ENCODE measurements at places on chromosomes 1 and 21.

- DNase-seq, result no peak
Observed at GRCh38 chr21:37711286-37711829, 204.9 kb downstream of the KCNJ6 start.

GRCh38 chr1:8152731-8153702 is 126.9 kb upstream of the ERRFI1 start:
- no peak for DNase-seq

GRCh38 chr1:153626904-153627714 is at the start of gene S100A13:
TSS of gene S100A13 (minus strand) at chr1:153627505. CDS start at chr1:153626472, 1,033 bp downstream.
- peak; percentile 95 for DNase-seq

GRCh38 chr1:207414606-207415108 is 39.5 kb upstream of the CR2 start:
- DNase-seq, result no peak

GRCh38 chr1:82273816-82274215 is 473.1 kb downstream of the ADGRL2 start:
- no peak for DNase-seq
